ENCODE measurements at places on chromosomes 1 and 21. TPM values are rescaled to one million over a fixed set of nuclear protein-coding genes. Genes with fewer than 3 reads are reported as not detected.
A peak's percentile ranks its signal among the peaks of the same experiment; 100 is the strongest.

DNA sequence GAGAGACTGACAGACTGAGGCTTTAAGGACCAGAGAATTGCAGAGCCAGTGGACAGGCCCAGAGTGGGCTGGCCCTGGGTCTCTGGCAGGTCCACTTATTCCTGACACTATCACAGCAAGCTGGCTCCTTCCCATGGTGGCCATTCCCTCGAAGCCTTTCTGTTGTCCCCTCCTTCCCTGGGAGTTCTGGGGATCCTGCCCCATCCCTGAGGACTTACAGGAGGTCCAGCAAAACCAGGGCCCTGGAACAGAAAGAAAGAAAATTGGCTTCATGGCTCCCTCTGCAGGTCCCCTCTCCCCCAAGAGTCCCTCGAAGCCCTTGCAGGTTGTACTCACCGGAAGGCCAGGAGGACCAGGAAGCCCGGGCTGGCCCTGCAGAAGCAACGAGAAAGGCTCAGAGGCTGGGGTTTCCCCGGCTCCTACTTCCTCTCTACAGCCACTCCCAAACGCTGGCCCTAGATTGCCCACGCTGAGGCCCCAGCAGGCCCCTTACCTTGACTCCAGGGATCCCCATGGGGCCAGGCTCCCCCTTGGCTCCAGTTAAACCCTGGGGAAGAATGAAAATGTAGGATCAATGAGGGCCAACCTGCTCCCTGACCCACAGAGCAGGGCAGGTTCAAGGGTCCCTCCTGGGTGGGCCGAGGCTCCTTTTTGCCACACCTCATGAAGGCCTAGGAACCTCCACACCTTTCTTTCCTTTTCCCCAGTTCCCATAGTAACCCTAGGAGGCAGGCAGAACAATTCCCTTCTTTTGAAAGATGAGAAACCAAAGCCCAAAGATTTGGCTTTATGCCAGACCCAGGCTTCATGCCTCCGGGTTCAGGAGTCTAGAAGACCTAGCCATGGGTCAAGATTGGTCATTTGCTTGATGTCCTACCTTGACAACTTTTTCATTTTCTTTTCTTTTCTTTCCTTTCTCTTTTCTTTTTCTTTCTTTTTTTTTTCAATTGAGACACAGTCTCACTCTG lies 4.6 kb downstream of the COL9A2 start:
- peak; percentile 28 for DNase-seq

Gene ASPM
- total RNA-seq = 30.2 TPM

DNA sequence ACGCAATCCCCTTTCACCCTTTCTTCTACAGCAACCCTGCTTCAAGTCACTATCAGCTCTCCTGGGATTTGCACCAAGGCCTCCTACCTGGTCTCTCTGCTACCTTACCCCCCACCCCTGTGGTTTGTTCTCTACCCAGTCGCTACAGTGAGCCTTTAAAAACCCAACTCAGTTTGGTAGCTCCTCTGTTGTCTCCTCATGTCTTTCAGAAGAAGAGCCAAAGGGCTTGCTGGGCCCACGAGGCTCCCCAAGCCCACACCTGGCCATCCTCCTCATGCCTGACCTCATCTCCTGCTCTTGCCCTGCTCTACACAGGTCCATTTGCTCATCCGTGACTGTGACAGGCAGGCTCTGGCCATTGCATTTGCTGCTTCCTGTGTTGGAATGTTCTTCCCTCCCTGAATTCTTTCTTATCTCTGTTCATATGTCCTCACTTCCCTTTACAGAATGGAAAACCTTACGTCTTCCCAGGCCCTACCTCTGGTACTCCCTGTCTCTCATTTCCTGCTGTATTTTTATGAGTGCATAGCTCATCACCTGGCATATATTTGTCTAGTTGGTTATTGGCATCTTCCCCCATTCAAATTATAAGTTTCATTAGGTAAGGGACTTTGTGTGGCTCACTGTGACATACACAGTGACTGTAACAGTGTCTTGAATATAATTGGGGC lies 3.3 kb downstream of the RGS16 start:
- no peak for DNase-seq

Gene SFT2D2
- 32.8 TPM for total RNA-seq

- DNase-seq = no peak
These were observed 542.1 kb downstream of the COL11A1 start for GRCh38 chr1:102566182-102566581.
